Psoas muscle (tissue), 8 donors: ENCODE measurements at places on chromosomes 1 and 21. TPM values are rescaled to one million over a fixed set of nuclear protein-coding genes. Genes with fewer than 3 reads are reported as not detected.

The VAV3 gene
- total RNA-seq = 0.71 TPM

The S100A9 gene
- 51.1 TPM for total RNA-seq

The FCN3 gene
- 7.3 TPM for total RNA-seq

The GIPC2 gene
- 1.3 TPM for total RNA-seq

The OR2L13 gene
- not detected for total RNA-seq

The GNPAT gene
- 75.9 TPM for total RNA-seq

The CNKSR1 gene
- 61.9 TPM for total RNA-seq

The ACKR1 gene
- total RNA-seq = 14.9 TPM
